ENCODE measurements at places on chromosomes 7 and 10. TPM values are rescaled to one million over a fixed set of nuclear protein-coding genes. Genes with fewer than 3 reads are reported as not detected.

- H3K36me3 ChIP-seq = no peaks in the 10 kb centered on the region
- peaks cover 5% of the 10 kb centered on the region for H3K4me1 ChIP-seq
- H3K27ac ChIP-seq = no peak overlapping the region
These were observed 135.8 kb downstream of the MAPK8 start for GRCh38 chr10:48442090-48442808.

The CRTAC1 gene
- total RNA-seq = 1.6 TPM

DNA sequence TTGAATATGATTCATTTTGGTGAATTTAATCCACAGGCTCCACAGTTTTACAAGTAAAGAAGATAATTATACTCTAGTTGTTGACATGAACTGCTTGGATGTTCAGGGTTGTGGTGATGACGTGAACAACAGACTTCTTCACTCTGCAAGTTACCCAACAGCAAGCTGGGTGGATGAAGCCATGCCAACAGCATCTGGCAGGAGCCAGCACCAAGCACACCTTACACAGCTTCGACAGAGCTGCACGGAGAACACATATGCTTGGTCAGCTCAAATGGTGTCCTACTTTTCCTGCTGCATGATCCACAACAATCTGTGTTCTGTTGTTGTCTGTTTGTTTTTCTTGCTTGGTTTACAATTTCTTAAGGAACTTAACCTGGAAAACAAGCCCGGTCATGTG, 9.8 kb downstream of the NOD1 start:
- DNase-seq = peak; percentile 78
- peak overlapping the region; percentile 42 for H3K27ac ChIP-seq
- no peaks in the 10 kb centered on the region for H3K27me3 ChIP-seq
- H3K36me3 ChIP-seq = no peaks in the 10 kb centered on the region
- no peak overlapping the region for H3K4me3 ChIP-seq

The PTPRN2 gene
- total RNA-seq = 11.1 TPM

GRCh38 chr10:133044401-133044811, 43.3 kb upstream of the ADGRA1 start:
- no peaks in the 10 kb centered on the region for H3K27me3 ChIP-seq
- DNase-seq = no peak
- no peaks in the 10 kb centered on the region for H3K36me3 ChIP-seq
- no peak overlapping the region for H3K27ac ChIP-seq

DNA sequence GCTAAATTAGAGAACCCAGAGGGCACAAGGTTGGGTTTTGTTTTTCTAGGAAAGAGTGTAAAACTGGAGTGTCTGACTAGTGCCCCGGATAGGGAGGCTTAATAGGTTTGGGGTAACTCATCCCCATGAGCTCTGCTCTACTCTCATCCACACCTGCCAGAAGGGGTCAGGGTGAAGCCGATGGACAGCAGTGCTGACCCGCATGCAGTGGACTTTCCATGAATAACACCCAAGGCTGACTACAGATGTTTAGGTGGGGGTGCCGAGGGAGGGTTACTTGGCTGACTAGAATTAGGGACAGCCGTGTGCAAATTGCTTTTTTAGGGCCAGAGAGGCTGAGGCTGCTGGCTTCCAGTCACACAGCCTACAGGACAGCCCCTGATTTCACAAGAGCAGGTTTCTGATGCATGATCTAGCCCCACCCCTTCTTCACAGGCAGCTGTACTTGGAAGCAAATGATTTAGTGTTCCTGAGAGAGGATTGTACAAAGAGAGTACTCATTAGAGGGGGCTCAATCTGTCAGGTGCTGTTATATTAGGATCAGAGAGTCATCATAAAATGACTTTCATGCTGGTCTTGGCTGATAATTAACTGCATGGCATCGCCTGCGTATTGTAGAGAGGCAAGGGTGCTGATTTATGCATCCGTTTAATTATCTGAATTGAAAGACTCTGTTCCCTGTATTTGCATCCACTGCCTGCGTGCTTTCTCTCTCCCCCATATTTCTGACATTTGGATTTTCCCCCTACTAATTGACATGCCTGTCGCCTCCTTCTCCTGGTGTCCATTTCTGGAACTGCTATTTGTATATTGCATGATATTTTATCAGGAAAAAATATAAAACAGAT, 9.5 kb downstream of the INHBA start:
- H3K4me3 ChIP-seq = no peak overlapping the region
- H3K27me3 ChIP-seq = no peaks in the 10 kb centered on the region
- DNase-seq = no peak
- H3K36me3 ChIP-seq = no peaks in the 10 kb centered on the region
- H3K4me1 ChIP-seq = peaks cover 5% of the 10 kb centered on the region
- no peak overlapping the region for H3K27ac ChIP-seq

DNA sequence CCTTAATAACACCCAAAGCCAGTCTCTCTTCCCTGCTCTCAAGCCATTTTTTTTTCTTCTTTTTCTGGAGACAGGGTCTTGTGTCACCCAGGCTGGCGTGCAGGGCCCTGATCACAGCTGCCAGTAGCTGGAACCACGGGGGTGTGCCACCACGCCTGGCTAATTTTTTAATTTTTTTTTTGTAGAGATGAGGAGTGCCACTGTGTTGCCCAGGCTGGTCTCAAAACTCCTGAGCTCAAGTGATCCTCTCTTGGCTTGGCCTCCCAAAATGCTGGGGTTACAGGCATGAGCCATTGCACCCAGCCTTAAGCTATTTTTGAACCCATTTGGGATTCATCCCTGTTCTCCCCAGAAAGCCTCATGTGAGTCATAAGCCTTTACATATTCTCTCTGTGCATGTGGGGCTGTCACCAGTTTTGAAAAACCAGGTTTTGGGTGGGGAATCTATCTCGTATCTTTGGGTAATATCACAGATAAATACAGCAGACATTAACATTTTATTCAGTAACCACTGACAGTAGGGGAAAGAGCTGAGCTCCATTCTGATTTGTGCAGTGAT, 15.5 kb downstream of the ZNF487 start:
- H3K36me3 ChIP-seq = no peaks in the 10 kb centered on the region
- no peak for DNase-seq
- peaks cover 2% of the 10 kb centered on the region for H3K4me1 ChIP-seq
- no peak overlapping the region for H3K27ac ChIP-seq
- H3K27me3 ChIP-seq = no peaks in the 10 kb centered on the region

The SORCS1 gene
- 0.05 TPM for total RNA-seq

DNA sequence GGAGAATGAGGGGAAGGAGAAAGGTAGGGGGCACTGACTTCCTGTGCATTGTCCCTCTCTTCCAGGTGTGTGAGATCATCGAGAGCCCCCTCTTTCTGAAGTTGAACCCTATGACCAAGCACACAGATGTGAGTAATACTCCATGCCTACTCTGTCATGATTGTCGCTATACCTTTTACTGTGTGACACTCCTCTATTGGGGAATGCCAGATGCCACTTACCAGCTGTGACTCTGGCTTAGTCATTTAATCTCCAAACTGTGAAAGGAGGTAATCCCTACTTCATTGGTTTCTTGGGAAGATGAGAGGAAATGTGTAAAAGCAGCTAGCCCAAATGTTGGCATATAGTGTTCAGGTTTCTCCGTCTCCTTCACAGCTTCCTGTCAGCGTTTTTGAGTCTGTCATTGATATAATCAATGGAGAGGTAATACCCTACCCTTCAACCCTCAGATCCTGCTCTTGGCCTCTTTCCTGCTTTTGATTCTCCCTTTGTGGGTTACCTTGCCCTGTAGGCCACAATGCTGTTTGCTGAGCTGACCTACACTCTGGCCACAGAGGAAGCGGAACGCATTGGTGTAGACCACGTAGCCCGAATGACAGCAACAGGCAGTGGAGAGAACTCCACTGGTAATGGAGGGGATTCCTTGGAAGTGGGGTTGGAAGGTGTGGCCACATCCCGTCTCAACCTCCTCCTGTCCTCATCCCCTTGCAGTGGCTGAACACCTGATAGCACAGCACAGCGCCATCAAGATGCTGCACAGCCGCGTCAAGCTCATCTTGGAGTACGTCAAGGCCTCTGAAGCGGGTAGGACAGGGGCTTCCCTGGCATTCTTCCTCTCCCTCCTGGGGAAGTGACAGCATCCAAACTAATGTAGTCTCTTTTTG, 2.0 kb downstream of the COPS6 start:
- no peaks in the 10 kb centered on the region for H3K36me3 ChIP-seq
- DNase-seq = no peak
- no peak overlapping the region for H3K27ac ChIP-seq
- no peaks in the 10 kb centered on the region for H3K27me3 ChIP-seq
- H3K4me3 ChIP-seq = no peak overlapping the region

DNA sequence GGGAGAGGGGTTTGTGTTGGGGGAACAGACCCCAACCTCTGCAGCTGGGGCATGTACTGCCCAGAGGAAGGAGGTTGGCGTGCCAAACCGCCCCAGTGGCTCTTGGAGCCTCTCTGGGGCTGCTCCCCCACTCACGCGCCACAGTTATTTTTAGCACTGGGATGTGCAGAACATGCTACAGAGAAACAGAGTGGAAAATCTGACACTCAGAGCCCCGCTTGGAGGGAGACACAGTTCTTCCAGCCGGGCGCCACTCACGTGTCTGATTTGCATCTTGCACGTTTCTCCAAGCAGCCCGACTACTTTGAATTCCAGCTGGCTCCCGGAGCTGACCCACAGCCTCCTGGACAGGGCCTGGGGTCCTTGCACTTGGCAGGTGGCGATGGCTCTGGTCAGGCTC, 182.0 kb downstream of the RPS24 start:
- peak overlapping the region; percentile 24 for H3K27ac ChIP-seq
- H3K4me1 ChIP-seq = peaks cover 14% of the 10 kb centered on the region
- no peaks in the 10 kb centered on the region for H3K36me3 ChIP-seq
- DNase-seq = peak; percentile 77
- no peaks in the 10 kb centered on the region for H3K27me3 ChIP-seq

DNA sequence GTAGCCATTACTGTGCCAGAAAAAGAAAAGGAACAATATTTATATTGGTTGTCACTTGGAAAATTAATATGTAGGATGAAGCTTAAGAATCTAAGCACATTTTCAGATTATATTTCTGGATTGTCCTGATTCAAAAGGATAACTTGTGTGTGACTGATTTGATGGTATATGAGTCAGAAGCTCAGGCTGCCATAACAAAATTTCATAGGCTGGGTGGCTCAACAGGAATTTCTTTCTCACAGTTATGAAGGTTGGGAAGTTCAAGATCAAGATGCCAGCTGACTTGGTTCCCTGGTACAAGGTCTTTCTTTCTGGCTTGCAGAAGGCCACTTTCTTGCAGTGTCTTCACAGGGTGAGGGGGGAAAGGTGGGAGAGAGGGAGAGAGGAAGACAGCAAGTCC, 108.5 kb downstream of the ST7 start:
- H3K4me1 ChIP-seq = no peaks in the 10 kb centered on the region
- no peak overlapping the region for H3K4me3 ChIP-seq
- DNase-seq = no peak
- H3K27ac ChIP-seq = no peak overlapping the region
- H3K36me3 ChIP-seq = no peaks in the 10 kb centered on the region

GRCh38 chr10:59907918-59908807, 1.8 kb upstream of the CCDC6 start:
- DNase-seq = peak; percentile 51

DNA sequence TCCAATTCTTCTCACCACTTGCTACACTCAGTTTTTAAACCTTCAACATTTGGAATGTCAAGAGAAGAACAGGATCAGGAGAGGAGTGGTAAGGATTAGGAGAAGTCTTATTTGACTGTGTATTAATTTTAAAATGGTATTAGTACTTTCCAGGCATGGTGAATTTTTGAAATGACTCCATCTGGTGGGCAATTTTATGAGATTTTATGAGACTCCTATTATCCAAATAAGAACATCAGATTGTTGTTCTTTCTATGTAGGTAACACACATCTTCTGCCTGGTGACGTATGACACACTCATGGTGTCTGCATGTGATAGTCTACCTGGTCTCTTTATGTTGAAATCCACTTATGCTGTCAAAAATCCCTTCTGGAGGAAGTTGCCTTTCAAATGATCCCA, 51.0 kb downstream of the SLC13A1 start:
- H3K27me3 ChIP-seq = no peaks in the 10 kb centered on the region
- H3K36me3 ChIP-seq = no peaks in the 10 kb centered on the region
- no peak overlapping the region for H3K27ac ChIP-seq
- no peak for DNase-seq
- no peaks in the 10 kb centered on the region for H3K4me1 ChIP-seq
- no peak overlapping the region for H3K4me3 ChIP-seq

The EFCAB10 gene
- total RNA-seq = 11.8 TPM

GRCh38 chr7:14016950-14017349, 27.5 kb upstream of the ETV1 start:
- no peaks in the 10 kb centered on the region for H3K27me3 ChIP-seq
- H3K36me3 ChIP-seq = no peaks in the 10 kb centered on the region
- no peak overlapping the region for H3K4me3 ChIP-seq

GRCh38 chr10:30861976-30862375, 169.7 kb downstream of the ZNF438 start:
- H3K4me1 ChIP-seq = peaks cover 10% of the 10 kb centered on the region
- no peak overlapping the region for H3K27ac ChIP-seq
- H3K36me3 ChIP-seq = no peaks in the 10 kb centered on the region
- no peak for DNase-seq
- no peaks in the 10 kb centered on the region for H3K27me3 ChIP-seq

- no peaks in the 10 kb centered on the region for H3K27me3 ChIP-seq
- H3K27ac ChIP-seq = peak overlapping the region; percentile 74
- DNase-seq = no peak
- peak overlapping the region; percentile 95 for H3K4me3 ChIP-seq
- peaks cover 1% of the 10 kb centered on the region for H3K4me1 ChIP-seq
These were observed 552 bp downstream of the SLC25A16 start for GRCh38 chr10:68526634-68527307.

DNA sequence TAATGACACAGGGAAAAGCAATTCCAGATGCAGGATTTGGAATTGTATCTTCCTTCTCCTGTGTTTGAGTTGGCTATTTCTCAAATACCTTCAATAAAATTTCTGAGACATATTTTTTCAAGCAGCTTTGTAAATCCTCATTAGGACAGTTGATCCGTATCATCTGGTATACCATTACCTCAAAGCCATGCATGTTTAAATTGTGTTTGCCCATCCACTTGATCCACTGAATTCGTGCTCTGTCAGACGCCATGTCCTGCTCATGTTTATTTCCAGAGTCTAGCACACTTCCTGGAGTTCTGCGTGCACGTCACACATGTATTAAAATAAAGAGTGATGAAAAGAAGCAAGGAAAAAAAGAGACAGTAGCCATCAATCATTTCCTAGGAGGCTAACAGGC, 141.8 kb upstream of the CDC14C start:
- DNase-seq = no peak
- no peaks in the 10 kb centered on the region for H3K4me1 ChIP-seq
- no peaks in the 10 kb centered on the region for H3K36me3 ChIP-seq
- no peaks in the 10 kb centered on the region for H3K27me3 ChIP-seq
- H3K4me3 ChIP-seq = no peak overlapping the region

The BICC1 gene
- total RNA-seq = 23.5 TPM

GRCh38 chr7:29847916-29848315, 41.6 kb downstream of the WIPF3 start:
- peaks cover 14% of the 10 kb centered on the region for H3K4me1 ChIP-seq
- H3K4me3 ChIP-seq = no peak overlapping the region
- H3K36me3 ChIP-seq = no peaks in the 10 kb centered on the region
- H3K27me3 ChIP-seq = no peaks in the 10 kb centered on the region

GRCh38 chr7:27277628-27278027, 35.0 kb downstream of the EVX1 start:
- no peak overlapping the region for H3K27ac ChIP-seq
- no peaks in the 10 kb centered on the region for H3K4me1 ChIP-seq
- peak; percentile 19 for DNase-seq
- H3K4me3 ChIP-seq = no peak overlapping the region

The ELAPOR2 gene
- 4.1 TPM for total RNA-seq

Measured in ovary (tissue), 10 donors.